ENCODE measurements at places on chromosomes 3 and 15. TPM values are rescaled to one million over a fixed set of nuclear protein-coding genes. Genes with fewer than 3 reads are reported as not detected.
A peak's percentile ranks its signal among the peaks of the same experiment; 100 is the strongest.

Gene PAQR9
- total RNA-seq: not detected

Gene SLC7A14
- 0.80 TPM for total RNA-seq

Gene CP
- total RNA-seq: not detected

Gene GCSAM
- not detected for total RNA-seq

- DNase-seq: no peak
These were observed 92.0 kb upstream of the VGLL3 start for GRCh38 chr3:87082796-87083440.

DNA sequence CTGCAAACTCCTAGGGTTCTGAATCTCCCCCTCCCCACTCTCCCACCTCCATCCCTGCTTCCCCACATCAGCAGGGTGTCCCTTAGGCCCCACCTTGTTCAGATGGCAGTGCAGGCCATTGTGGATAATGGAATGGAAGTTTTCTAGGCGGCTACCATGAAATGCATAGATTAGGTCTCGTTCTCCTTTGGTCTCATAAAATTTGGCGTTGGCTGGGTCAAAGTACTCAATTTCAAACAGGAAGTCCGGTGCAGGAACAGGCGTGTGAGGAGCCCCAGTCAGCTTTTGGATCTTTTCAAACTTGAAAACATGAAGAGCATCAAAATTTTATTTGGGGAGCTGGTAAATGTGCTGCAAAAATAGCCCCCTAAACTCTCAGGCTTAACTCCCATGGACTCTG lies 20.2 kb downstream of the PARP16 start:
- no peak for DNase-seq

DNA sequence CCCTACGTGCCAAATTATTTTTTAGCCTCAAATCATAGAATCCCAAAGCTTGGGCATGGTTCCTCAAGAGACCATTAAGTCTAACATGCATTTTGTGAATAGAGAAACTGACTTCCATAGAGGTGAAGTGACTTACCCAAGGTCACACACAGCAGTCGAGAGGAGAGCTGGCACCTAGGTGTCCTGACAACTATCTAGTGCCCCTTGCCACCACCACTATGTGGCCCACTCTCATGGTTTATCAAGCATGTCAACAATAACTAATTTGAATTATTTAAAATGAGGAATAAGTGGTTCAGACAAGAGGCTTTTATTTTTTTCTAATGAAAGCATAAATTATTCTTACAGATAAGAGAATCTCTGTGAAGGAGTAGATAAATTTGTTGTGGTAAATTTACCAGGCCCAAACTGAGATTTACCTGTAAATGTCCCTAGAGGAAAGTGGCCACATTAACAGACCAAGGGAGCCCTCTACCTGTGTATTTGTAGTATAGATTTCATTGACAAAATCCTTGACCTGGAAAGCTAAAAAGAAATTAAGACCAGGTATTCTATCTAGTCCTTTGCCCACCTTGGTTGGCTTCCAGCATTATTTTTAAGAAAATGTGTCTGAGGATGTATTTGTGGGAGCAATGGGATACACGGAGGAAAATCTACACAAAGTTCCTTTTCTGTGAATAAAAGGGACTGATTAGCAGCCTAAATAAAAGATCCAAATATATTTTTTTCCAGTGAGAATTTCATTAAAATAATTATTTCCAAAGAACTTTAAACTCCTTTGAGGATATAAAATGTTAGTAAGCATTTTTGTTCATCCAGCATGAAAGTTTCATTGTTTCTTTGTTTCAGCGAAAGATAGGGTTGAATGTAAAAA lies 49.1 kb downstream of the IQCH start:
- DNase-seq: peak; percentile 10

DNA sequence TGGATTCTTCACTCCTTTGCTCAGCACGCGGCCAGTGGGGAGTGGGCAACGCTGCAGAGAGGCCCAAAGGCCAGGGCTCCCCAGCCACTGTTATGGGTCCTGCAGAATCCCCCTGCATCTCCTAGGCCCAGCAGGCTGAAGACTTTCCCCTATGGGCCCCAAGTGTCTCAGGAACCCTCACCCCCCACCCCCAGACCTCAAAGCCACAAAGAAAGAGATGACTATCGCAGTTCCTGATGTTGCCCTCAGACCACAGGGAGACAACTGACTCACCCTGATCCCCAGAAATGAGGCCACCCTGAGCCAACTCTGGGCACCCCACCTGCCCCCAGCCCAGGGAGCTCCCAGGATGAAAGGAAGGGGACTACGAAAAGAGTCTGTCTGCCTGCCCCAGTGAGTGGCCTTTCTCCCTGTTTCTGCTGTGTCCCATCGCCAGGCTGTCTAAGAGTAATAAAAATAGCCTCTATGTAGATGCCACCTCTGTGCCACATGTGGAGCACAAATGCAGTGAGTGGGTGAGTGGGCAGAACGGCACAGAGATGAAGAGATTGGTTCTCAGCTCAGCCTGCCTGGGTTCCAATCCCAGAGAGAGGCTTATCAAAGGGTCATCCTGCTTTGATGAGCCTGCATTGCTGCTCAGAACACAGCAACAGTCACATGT lies 283.0 kb downstream of the UACA start:
- no peak for DNase-seq

GRCh38 chr3:23889386-23889785 lies 27.4 kb downstream of the NKIRAS1 start:
- no peak for DNase-seq

- DNase-seq: no peak
These were observed 13.3 kb downstream of the DNAJB11 start for GRCh38 chr3:186583831-186584230.

GRCh38 chr15:62348623-62349022 lies 183.5 kb upstream of the C2CD4B start:
- DNase-seq: no peak

All from transverse colon (tissue), 4 donors.